Stimulated activated CD4-positive, alpha-beta T cell treated with anti-CD3 and anti-CD28 coated beads, Interleukin-15, amount 100 ng/mL, for 48 hours (primary cell): ENCODE measurements at places on chromosomes 7 and 10.

- DNase-seq, result no peak
Observed at GRCh38 chr10:128871671-128872231, 595.3 kb upstream of the MGMT start.

DNA sequence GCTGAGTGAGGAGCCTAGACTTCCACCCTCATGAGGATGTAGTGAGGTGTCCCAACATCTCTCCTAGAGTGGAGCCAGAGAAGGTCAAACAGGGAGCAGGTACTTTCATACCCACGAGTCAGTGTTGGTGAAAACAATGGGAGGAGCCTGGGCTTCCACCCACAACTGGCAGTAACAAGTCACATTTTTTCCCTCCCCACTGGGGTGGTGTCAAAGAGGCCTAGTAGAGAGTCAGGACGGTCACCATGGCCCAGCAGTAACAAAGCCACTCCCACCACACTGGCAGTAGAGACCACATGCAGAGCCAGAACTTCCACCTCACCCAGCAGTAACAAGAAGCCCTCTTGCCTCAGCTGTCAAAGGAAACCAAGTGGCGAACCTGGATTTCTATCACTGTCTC lies 280.2 kb upstream of the IMMP2L start:
- DNase-seq, result no peak

- DNase-seq, result no peak
Observed at GRCh38 chr10:75538144-75538543, 106.7 kb downstream of the LRMDA start.

DNA sequence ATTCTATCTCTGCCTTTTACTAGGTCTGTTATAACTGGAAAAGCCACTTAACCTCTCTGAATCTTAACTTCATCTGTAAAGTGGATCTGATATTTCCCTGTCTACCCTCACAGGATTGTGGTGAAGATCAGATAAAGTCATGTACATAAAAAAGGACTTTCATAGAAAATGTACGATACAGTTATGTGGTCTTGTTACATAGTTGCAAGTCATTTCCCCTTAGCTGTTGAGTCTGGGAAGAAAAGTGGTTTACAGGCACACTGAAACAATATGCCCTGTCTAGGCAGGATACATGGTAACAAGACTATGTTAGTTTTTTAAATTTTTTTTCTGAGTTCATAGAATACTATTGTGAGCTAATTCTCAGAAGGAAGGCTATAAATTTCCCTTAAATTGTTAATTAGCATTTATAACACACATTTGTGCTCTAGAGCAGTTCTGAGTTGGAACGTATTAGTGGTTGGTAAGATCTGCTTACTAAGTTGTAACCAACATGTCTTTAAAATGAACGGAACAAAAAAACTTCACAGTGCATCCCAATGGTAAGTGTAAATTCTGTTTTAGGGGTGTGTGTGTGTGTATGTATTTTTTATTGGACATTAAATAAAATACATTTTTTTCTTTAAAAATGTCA lies 7.1 kb upstream of the GSTO1 start:
- no peak for DNase-seq

- DNase-seq, result no peak
Observed at GRCh38 chr10:13890233-13891127, 303.7 kb downstream of the PRPF18 start.

DNA sequence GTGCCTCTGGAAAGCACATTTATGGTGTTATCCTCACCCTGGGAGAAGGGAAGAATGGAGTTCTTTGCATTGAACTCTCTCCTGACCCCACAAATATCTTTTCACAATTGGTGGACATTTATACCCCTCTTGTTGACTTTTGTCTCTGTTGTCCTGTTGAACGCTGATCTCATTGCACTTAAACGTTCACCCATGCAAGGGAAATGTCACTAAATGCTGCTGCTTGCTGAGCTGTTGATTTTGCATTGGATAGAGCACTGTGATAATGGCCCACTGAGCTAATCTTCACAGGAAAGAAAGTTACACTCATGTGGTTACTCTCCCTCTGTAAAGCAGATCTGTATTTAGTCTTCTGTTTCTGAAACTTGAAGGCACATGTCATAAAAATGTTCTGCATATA lies 133.4 kb downstream of the FZD1 start:
- no peak for DNase-seq
